ENCODE measurements at places on chromosomes 3 and 15. TPM values are rescaled to one million over a fixed set of nuclear protein-coding genes. Genes with fewer than 3 reads are reported as not detected.

GRCh38 chr3:127607675-127608361 is 9.6 kb downstream of the MCM2 start:
- DNase-seq = no peak

- no peak for DNase-seq
Measured at GRCh38 chr3:187186375-187186774, 10.9 kb upstream of the RTP1 start.

DNA sequence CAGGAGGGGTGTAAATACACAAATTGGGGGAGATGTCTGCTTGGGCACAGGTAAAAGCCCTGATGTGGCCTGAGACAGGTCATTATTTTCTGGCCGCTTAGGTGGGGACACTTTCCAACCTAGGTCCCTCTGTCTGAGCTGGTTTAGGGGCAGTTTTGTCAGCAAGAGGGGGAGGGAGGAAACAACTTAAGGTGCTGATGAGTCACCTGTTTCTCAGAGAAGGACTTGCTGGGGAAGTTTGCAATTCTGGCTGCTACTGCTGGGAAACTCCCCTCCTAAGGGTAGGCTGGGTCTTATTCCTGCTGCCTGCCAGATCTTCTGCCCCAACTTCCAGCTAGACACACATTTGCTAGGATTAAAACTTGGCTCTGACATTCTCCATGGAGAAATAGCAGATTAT is 4.8 kb upstream of the RHOV start:
- no peak for DNase-seq

GOLGA6L10 gene
- 0.15 TPM for total RNA-seq

GRCh38 chr15:65386376-65386775 is 8.6 kb upstream of the IGDCC3 start:
- DNase-seq = no peak

- no peak for DNase-seq
Measured at GRCh38 chr15:101009176-101009575, 90.0 kb downstream of the LRRK1 start.

DNA sequence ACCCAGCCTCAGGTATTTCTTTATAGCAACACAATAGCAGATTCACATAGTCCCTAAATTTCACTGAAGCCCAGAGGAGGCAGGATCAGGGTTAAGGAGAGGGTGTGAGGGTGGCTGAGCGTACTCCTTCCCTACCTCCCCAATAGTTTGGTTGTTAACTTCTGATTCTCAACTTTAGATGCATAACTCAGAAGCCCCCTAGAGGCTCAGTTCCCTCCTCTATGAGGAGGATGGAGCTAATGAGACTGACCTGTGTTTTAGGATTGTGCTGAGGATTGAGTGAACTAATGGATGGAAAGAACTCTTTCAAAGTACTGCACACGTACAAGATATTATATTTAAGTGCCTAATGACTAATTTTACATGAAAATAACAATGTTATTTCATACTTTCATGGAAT is 249.3 kb upstream of the SOX14 start:
- DNase-seq = no peak

DNAH12 gene
- not detected for total RNA-seq

GRCh38 chr3:158350971-158351370 is 220.0 kb upstream of the MLF1 start:
- no peak for DNase-seq

KCNMB3 gene
- 1.5 TPM for total RNA-seq

DNA sequence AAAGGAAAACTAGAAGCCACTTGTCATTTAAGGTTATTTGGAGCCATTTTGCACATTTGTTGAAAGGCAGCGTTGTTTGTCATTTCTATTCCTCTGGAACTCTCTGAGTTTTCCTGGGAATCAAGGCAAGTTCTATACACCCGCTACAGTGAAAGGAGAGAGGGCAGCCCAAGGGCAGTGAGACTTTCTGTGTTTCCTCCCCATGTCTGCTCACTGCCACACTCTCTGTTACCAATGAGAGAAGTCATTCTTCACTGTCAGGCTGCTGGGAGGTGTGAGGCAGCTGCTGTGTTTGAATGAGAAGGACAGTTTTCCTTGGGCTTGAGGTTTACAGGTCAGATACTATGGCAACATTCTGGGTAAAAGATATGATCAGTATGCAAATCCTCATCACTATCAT is 36.0 kb downstream of the ATP13A5 start:
- DNase-seq = no peak

GRCh38 chr15:91622711-91623342 is 230.7 kb upstream of the SLCO3A1 start:
- no peak for DNase-seq
